Anterior cingulate cortex (tissue), 58 donors: ENCODE measurements at places on chromosomes 7 and 10.

- DNase-seq, result no peak
Measured at GRCh38 chr7:140121326-140121725, 55.5 kb downstream of the KDM7A start.

GRCh38 chr10:105534086-105534485, 893.0 kb downstream of the SORCS3 start:
- no peak for DNase-seq

DNA sequence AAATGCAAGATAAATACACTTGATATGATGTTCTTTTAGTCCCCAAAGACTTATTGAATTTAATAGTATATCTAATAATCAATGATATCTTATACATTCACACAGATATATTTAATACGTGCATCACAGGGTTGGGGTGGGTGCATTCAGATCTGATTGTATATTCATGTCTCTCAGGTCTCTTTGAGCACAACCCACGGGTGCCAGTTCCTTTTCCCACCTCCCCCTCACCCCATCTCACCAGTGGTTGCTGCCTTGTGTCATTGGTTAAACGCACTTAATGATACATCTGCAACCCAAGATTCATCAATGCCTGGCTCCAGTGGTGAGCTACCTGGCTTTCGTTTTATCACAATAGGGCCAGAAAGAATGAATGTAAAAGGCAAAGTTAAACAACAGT, 6.2 kb downstream of the LRIT1 start:
- no peak for DNase-seq

GRCh38 chr10:76230921-76231285, 799.5 kb downstream of the LRMDA start:
- DNase-seq, result no peak

- no peak for DNase-seq
Measured at GRCh38 chr10:13795653-13796555, 209.1 kb downstream of the PRPF18 start.

DNA sequence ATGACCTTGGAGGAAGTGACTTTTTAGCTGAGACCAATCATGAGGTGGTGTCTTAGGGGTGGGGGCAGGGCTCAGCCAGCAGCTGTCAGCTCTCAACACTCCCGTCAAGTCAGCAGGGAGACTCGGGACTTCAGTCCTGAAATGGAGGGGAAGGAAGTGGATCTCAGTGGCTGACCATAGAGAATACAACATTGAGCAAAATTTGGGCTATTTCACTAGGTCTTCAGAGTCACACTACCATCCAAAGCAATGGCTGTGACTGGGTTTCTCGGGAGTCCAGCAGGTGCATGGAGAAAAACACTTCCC, 16.8 kb upstream of the GIMAP6 start:
- no peak for DNase-seq

- DNase-seq, result no peak
Measured at GRCh38 chr7:131466735-131467365, 89.6 kb downstream of the PODXL start.

DNA sequence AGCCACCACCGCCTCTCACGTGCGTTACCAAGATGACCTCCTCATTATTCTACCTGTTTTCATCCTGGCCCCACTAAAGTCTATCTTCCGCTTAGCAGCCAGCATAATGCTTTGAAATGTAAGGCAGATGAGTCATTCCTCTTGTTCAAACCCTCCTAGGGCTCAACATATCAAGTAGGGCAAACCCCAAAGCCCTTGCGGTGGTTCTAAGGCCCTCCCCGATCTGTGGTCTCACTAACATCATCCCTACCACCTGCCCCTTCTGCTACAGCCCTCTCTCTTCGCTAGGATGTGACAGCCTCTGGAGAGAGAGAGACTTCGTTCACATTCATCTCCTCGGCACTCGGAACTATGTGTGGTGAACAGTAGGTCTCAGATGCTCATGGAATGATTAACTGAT, 94.8 kb downstream of the SVIL start:
- no peak for DNase-seq

DNA sequence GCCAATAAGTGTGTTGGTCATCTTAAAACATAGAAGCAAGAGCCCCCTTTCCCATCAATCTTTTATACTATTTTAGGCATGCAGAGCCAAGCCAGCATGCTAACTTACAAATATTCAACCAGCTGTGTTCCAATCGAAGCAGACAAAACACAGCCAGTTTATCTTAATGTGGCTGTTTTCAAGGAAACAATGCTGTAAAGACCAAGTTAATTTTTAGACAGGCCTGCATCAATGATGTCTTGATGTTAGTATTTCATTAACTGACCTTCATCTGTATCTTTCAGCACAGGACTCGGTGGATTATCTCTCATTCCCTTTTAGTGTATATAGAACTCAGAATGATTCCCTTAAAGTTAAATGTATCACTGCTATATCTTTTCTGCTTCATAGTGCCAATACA, 262.0 kb upstream of the ZWINT start:
- no peak for DNase-seq
